ENCODE measurements at places on chromosomes 4 and X.

DNA sequence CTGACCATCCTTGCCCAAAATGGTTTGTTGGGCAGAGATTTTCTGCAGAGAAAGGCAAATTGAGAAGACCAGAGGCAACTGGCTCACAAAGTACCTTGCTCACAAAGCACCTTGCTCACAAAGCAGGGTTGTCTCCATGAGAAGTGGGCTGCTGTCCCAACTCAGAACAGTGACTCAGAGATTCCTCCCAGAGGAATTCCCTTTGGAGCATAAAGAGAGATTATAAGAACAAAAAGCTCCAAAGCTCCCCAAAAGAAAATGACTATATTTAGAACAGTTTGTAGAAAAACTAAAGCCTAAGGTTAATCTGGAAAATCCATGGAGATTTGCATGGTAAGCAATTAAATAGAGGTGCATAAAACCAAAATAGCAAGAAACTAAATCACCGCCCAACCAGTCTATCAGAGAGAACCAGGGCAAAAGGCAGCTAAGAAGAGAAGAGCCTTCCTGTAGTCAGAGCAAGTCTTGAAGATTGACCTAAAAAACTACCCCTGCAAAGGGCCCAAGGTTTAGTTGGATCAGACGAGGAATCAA lies 731.4 kb downstream of the FAT4 start:
- no peak for DNase-seq

DNA sequence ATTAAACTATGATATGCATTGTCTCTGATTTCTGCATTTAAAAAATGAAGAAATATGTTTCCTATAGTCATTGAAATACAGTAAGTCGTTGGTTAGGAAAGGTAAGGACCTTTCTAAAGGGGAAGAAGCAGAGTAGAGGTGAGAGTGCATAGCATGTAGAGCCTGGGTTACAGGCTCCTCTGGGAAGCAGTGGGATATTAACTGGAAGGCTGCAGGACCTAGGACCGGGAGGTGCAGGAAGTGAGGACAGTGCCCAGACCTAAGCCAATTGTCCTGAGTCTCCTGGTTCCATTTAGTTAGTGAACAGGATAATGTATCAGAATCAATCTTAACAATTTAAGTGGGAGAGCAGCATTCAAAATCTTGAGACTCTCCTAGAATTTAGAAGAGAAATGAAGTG lies 237.1 kb upstream of the NUDT6 start:
- no peak for DNase-seq

DNA sequence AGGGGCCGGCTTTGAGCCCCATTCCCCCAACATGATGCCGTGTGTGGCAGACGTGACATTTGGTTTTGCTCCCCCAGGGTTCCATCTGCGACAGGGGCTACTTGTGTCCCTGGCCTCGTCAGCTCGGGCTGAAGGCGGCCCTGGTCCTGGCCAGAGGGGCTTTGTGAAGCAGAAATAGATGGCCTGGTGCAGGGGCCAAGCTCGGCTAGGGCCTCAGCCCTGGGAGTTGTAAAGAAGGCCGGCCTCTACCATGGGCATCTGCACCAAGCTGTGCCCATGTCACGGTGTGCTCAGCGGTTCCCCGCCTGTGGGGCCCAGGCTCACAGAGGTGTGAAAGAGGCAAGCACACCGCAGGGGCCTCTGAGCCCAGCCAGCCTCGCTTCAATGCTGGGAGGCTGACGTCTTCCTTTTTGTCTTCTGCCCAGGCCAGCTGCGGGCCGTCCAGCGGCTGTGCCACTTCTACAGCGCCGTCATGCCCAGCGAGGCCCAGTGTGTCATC lies 32.5 kb downstream of the SH3TC1 start:
- no peak for DNase-seq

- DNase-seq: no peak
These were observed 11.5 kb upstream of the TBC1D1 start for GRCh38 chr4:37879365-37879764.

GRCh38 chr4:108337923-108338322 lies 169.2 kb upstream of the LEF1 start:
- no peak for DNase-seq

DNA sequence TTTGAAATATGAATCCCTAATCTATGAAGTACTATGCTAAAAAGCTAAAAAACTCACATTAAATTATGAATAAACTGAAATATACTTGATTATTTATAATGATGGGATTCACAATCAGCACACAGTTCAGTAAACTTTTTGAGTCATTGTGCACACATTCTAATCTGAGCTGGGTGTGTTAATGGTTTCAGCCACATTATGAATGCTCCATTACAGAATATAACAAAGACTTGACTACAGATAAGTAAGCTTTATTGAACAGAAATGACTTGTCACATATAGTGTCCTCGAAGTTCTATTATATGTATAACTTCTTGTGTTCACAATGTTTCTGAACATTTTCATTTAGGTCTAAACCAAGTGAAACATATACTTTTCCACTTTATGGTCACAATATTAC lies 1649.9 kb upstream of the IGFBP7 start:
- no peak for DNase-seq

- no peak for DNase-seq
These were observed 12.3 kb downstream of the FHL1 start for GRCh38 chrX:136159611-136160025.

GRCh38 chrX:23373129-23373804 lies 38.6 kb downstream of the PTCHD1 start:
- no peak for DNase-seq

DNA sequence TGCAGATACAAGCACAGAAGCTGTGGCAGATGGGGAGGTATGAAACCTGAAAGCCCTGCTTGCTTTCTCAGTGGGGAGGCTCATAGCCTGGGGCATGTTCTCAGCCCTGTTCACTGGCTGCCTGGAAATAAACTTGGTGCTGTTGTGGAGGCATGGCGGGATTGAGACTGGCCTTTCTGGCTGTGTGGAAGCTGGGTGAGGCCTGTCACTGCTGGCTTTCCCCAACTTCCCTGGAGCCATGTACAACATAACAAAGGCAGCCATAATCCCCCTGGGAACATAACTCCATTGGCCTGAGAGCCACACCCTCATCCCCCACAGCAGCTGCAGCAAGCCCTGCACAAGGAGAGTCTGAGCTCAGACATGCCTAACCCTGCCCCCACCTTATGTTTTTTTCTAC lies 237.7 kb upstream of the TLL1 start:
- no peak for DNase-seq

- no peak for DNase-seq
These were observed 194.6 kb upstream of the STK26 start for GRCh38 chrX:131828482-131828881.

GRCh38 chrX:97685753-97686152 lies 802.0 kb downstream of the RPA4 start:
- DNase-seq: peak; percentile 8

DNA sequence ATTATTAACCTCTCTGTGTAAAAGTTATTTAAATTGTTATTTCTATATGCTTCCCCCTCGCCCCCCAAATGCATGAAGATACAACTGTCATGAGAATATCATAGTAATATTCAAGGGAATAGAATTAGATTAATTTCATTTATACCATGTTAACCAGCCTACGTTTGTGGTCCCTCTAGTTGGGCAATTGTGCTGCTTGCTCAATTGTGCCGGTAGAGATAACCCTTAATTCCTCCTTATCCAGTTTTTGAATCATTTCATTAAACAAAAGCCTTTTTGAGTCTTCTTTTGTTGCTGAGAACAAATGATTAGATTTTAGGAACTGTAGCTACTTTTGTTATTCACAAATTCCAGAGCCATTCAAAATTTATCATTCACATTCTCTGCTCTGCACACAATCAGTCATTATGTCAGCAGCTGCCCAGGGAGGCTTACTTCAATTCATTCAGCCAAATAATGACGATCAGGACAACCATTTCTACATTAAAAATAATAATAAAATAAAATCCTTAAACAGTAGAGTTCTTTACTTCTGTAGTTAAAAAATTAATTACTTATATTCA lies 98.1 kb downstream of the ADGRL3 start:
- DNase-seq: no peak

GRCh38 chr4:158681629-158682028 lies 9.5 kb downstream of the ETFDH start:
- DNase-seq: no peak

DNA sequence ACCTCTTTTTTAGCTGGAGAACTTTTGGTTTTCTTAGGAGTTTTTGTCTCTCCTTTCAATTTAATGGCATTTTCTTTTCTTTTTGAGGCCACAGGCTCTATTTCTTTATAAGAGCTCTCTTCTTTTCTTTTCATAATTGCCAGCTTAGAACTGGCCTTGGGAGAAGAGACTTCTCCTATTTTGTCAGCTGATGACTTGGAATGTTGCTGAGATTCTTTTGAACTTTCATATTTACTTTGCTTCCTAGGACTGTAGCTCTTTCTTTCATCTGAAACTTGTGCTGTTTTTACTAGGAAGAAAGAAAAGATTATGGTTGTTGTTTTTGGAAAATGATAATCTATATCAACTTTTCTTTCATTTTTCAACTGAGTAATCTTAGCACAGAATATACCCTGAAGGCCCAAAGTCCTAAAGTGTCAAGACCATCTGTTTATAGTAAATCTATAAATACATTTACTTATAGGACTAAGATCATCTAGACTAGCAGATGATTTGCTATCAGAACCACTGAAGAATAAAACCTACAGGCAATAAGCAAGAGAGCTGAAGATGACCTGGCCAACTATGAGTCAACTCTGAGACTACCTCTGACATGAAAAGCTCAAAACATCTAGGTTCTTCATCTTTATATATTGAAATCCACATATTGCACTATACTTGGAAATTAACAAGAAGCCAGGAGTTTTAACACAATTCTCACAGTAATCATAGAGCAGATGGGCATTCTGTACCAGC lies 45.6 kb downstream of the RFC1 start:
- no peak for DNase-seq

DNA sequence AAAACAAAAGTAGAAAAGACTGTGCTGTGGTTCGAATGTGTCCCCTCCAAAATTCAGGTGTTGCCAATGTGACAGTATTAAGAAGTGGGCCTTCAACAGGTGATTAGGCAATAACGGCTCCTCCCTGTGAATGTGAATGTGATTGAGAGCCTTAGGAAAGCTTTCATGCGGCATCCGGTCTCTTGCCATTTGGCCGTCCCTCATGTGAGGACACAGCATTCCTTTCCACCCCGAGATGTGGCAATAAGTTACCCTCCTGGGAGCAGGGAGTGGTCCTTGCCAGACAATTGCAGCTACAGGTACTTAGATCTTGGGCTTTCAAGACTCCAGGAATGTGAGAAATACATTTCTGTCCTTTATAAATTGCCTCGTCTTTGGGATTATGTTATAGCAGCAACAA lies 129.3 kb downstream of the CPEB2 start:
- DNase-seq: no peak

DNA sequence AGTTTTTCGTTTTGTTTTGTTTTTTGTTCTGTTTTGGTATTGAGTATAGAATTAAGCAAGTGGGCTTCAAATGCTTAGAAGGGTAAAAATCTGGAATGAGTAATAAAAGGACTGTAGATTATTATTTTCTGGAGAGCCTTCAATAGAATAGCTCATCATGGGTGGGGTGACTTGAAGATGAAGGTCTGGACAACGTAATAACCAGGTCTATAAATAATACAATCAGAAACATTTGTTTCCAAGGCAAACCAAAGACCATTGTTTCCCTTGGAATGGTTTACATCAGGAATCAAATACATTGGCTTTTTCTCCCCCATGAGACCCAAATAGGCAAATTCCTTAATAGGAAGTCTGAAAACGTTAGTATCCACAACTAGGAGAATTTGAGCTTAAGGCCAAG lies 721.6 kb downstream of the RPA4 start:
- DNase-seq: no peak

DNA sequence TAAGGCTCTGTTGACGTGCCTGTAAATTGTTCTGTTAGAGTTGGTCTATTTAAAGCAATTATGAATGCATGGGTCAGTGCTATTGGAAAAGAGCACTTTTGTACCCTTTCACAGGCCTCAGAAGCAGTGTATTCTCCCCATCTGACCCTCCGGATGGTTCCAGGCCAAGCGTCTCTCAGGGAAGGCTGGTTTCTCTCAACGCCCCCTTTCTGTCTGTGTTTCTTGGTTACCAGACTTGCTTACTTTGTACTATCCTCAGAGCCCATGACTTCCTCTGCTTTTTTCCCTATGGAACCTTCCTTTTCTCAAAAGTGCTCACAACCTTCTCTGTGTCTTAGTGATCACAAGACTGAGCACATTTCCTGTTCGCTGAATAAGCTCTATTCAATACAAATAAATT lies 559.3 kb upstream of the ZFP42 start:
- DNase-seq: no peak

DNA sequence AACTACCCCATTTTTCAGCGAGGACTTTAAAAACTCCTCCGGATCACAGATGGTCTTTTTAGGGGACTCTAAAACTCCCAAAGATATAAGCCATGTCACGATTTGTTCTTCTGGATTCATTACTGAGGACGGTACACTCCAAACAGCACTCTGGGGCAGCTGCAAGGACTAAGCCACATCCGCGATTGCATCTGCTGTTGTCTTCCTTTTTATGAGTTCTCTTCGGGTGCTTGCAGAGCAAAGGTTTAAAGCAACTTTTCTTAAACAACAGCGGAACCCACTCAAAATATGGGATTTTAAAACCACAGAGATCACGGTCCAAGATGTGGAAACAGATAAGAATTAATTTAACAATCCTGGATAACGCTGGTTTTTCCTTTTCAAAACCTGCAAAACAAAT lies at the start of gene ARHGEF6:
ARHGEF6 (minus strand) TSS at position 170 of the 400 bp plus-strand sequence; CDS start at position 120, 50 bp downstream.
- DNase-seq: no peak

DNA sequence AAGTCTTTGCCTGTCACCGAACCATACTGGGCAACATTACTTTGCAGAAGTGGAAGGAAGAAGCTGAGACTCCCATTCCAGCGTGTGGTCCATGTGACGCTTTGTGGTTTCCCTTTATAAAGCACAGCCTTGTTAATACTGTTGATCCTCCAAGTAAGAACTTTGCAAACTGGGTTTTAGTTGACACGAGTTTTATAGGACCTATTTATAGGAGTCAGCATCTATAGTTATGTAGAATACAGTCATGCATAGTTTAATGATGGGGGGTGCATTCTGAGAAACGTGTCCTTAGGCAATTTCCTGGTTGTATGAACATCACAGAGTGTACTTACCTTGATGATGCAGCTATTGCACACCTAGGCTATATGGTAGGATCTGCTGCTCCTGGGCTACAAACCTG lies 1879.4 kb upstream of the TENM3 start:
- no peak for DNase-seq

DNA sequence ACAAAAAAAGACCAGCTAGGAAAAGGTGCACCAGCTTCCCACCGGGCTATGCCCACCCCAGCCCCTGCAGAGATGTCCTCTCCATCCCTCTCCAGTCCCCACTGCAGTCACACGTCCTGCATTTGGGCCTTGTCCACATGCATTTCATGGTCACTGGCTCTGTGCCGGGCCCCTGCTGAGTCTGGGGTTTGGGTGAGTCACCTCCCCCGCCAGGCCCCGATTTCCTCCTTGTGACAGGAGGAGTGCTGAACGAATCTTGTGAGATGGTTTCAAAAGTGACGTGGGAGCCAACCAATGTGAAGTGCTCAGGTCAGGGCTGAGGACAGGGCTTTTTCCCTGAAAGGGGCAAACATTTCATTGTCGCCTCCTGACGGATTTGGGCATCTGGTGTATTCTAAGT lies 7.1 kb downstream of the CPZ start:
- DNase-seq: no peak
